ENCODE measurements at places on chromosomes 5 and 9.

DNA sequence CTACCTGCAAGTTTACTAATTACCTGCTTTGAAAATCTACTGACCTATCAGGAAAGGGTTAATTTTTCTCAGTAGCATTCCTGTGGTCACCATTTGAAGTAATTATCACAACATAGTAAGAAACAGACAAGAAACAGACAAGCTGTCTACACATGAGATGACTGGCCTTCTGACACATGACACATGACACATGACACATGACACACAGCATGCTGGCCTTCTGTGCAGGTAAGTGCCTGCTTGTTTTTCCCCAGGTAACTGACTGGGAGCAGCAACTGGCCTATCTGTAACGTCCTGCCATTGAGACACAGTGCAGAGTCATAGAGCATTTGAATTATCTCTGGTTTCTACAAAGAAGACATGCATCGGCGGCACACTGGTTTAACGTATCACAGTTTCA is 222.4 kb downstream of the CTNND2 start:
- DNase-seq, result no peak

GRCh38 chr9:133602277-133602676 is 6.9 kb downstream of the FAM163B start:
- DNase-seq, result no peak

DNA sequence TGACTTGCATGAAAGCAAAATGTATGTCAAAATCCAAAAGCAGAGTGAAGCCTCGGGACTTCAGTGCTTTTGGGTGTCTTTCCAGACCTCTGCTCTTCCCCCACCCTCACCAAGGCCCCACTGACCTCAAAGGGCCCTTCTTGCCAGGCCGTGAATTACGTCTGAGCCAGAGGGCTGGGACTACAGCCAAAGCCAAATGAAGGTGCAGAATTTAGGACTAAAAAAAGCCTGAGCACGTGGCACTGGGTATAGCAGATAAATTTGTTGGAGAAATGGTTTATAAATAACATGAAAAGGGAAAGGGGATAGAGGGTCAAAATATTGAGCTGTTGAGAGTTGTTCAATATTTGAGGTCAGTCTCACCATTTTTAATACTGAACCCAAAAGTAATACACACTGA is 163.4 kb downstream of the GHR start:
- DNase-seq, result no peak

GRCh38 chr9:89983411-89983810 is 378.6 kb downstream of the GADD45G start:
- no peak for DNase-seq

GRCh38 chr9:34929506-34930102 is 28.5 kb upstream of the PHF24 start:
- DNase-seq, result peak; percentile 21

DNA sequence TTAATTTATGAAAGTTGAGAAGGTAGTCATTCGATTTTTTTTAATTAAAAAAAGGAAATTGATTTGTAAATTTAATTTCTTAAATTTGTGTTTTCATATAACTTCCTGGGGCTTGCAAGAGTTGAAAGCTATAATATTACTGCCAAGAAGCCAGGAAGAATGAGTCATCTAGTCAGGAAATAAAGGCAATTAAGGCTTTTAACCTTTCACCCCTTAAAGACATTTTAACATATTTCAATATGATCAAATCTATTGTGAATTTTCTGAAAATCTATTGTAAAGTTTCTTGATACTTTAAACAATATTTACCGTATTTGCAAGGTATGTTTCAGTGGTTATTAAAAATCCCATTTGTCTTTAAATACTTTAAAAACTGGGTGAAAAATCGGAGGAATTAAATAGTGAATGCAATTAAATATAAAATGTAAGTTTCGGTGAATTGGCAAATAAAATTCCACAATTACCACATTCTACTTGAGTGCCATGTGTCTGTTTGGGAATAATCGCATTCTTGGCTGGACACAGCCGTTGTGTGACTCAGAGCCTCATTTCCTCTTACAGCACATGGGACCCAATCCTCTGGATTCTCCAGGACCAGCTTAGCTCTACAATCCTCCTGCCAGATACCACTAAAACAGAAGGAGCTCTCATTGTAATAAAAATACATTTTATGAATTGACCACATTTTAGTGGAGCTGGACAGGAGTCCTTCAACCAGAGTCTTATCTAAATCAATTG is 310.7 kb downstream of the HCN1 start:
- DNase-seq, result peak; percentile 58

DNA sequence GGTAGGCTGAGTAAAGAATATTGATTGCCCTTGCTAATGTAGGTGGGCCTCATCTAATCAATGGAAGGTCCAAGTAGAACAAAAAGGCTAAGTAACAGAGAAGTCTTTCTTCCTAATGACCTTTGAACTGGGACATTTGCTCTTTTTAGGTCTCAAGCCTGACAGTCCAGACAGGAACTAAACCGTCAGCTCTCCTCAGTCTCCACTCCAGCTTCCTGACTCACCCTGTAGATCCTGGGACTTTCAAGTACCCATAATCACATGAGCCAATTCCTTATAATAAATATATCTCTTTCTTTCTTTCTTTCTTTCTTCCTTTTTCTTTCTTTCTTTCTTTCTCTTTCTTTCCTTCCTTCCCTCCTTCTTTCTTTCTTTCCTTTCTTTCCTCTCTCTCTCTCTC is 479.5 kb upstream of the PAPPA start:
- no peak for DNase-seq

DNA sequence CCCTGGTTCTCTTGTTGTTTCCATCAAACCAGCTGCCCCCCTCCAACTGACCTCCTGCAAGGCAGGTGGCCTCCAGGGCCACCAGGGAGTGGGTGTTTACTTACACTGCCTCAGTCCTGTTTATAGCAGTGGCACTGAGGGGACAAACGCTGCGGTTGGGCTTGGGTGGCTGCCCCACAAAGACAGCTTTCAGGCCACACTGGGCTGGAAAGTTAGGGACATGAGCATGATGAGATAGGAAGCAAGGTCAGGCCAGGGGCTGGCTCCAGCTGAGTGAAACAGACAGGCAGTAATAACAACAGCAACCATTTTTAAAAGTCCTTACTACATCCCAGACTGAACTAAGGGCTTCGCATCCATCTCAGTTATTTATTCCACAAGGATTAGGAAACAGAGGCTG is 20.6 kb downstream of the BOD1 start:
- no peak for DNase-seq

DNA sequence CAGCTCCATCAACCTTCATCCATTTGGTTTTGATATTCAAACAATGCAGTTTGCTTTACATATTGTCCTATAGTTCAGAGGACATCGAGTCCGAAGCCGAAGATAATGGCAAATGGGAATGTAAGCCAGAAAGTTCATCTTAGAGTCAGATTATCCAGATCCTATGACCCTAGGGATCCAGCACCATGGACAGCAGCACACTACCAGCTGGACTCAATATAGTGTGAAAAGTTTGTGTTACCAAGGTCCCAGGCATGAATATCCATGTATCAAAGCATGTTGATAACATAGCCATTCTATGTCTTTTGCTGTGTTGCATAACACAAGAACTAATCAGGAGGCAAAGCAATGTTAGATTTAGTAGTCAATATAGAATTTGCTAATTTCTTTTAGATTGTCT is 46.3 kb downstream of the FSTL4 start:
- peak; percentile 48 for DNase-seq

GRCh38 chr5:81838307-81838906 is 87.5 kb upstream of the SSBP2 start:
- peak; percentile 70 for DNase-seq

DNA sequence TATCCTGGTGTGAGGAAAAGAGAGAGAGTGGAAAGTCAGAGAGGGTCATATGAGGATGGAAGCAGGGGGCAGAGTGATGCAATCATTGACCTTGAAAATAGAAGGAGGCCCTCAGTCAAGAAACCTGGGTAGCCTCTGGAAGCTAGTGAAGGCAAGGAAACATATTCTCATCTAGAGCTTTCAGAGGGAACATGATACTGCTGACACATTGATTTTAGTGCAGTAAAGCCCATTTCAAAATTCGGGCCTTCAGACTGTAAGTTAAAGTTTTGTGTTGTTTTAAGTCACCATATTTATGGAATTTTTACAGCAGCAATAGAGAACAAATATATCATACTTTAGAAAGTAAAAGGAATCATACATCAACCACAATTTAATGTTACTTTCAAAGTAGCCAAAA is 87.0 kb downstream of the ADAMTS19 start:
- DNase-seq, result no peak

DNA sequence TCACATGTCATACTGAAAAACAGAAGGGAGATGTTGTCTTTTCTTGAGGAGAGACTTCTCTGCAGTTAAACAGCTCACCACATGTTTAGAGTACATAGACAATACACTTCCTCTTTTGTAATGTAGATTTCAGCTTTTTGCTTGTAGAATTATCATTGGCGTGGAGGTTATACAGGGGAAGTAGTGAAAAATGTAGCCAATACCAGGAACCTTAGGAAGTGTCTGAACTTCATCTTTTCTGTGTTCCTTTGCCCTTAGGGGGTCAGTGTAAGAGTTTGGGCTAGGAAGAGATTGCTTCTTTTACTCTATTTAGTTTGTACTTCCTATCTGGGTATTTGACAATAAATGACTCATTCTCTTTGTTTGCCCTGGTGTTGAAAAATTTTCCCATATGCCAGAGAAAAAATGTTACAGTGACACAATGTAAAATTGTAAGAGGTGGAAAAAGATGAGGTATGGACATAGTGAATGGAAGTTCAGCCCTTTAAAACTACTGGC is 21.0 kb upstream of the CDKN2B start:
- DNase-seq, result peak; percentile 77

DNA sequence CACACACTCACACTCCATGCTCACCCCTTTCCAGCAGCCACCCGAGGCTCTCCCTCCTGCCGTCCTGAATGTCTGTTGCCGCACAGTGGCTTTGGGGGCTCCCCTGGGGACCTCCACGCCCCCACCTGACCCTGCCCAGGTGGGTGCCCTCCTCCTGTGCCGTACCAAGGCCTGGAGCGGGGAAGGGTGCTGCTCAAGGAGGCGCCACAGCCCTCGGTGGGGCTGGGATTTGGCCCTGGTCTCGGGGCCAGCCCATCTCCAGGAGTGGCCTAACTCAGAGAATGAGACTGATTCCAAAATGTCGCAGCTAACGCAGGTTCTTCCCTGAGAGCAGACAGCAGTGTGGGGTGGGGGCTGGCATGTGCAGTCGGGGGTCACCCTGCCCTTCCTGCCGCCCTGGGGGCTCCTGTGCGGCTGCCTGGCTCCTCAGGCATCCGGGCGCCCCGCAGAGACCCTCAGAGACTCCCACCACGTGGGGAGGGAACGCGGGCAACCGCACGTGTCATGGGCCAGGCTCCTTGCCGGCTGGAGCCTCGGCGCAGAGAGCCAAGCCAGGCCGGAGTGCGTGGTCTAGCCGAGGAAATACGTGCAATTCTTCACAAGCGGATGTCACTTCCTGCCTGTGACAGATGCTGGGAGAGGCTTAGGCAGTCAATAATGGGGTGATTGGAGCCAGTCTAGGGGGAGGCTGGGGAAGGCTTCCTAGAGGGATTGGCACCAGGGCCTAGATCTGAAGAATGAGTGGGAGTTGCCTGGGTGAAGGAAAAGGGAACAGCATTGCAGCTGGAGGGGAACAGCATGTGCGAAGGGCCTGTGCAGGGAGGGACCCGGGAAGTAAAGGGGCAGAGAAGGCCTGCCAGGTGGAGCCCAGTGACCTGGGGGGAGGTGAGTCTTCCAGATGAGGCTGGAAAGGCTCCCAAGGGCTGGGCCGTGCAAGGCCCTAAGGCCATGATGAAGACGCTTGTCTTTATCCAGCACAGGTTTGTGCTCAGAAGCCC is 44.1 kb downstream of the C9orf50 start:
- peak; percentile 84 for DNase-seq

DNA sequence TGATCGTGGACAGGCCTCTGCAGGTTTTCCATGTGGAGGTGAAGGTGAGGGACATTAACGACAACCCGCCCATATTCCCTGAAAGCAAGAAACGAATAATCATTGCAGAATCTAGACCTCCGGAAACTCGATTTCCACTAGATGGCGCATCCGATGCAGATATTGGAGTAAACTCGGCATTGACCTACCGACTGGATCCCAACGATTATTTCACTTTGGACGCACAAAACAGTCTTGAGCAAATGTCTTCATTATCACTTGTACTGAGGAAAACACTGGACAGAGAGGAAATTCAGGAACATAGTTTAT is 621 bp downstream of the PCDHA13 start:
- no peak for DNase-seq

DNA sequence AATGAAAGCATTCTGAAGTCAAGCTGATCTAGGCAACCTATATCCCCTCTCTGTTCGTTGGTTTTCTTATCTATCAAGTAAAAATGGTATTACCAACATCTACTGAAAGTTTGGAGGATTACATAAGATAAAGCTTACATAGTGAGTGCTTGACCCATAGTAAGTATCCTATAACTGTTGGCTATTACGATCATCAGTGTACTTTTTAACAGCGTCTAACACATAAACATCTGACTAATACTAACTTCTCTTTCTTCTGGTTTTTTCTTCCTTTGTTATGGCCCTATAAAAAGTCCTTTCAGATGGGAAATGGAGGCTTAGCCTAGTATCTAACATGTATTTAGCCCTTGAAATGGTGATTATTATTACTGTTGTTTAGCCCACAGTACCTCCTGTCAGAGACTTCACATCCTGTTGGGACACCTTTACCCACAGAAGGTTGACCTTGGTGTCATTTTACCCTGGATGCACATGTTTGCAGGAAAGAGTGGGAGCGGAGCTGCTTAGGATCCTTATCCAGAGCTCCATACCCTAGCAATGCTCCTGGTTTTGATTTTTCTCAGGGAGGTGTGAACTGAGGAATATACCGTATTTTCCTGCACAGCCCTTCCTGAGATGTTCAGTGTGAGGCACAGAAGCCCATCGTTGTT is 6.0 kb downstream of the INSYN2B start:
- no peak for DNase-seq

DNA sequence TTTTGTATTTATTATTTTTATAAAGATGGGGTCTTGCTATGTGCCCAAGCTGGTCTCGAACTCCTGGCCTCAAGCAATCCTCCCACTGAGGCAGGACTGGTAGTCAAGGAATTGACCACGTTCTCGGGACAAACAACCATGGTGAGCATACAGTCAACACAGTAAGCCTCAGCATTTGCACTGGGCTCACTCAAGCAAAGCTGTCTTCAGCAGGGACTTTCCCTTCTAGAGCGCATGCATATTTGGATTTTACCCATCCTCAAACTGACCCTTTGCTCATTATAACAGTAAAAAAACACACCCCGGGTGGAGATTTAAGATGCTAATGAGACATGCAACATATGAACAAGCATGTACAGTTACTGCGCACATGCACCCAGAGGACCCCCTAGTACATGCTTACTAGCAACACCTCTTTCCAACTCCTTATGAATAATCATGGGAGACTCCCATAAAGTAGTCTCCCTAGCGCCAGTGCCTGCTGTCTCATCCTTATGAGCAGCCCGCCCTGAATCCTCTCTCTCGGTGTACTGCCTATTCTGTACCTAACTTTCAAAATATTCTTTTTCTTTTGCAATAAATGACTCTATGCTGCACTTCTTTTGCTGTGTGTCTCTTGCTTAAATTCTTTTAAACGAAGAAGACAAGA is 41.5 kb downstream of the C5orf22 start:
- DNase-seq, result no peak
